Activated naive CD4-positive, alpha-beta T cell treated with anti-CD3 and anti-CD28 coated beads, Interleukin-2, amount 50 U/mL, for 72 hours (primary cell): ENCODE measurements at places on chromosomes 11 and 22.

DNA sequence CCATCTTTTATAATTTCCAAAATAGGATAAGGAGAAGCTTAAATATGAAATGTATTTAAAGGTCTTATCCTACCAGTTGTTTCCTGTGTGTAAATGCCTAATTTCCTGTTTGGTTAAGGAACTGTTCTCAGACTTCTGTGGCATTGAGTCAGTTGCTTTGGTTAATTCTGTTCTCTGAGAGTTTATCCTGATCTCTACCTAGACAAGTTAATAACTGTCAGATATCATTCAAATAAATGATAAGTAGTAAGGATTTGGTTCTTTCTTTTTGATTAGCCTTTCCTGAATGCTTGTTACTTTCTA is 39.5 kb downstream of the CTNND1 start:
- DNase-seq = no peak

- DNase-seq = no peak
These were observed 35.6 kb downstream of the MARK2 start for GRCh38 chr11:63874511-63874910.

- DNase-seq = no peak
These were observed 951.6 kb downstream of the DLG2 start for GRCh38 chr11:84675396-84676025.

DNA sequence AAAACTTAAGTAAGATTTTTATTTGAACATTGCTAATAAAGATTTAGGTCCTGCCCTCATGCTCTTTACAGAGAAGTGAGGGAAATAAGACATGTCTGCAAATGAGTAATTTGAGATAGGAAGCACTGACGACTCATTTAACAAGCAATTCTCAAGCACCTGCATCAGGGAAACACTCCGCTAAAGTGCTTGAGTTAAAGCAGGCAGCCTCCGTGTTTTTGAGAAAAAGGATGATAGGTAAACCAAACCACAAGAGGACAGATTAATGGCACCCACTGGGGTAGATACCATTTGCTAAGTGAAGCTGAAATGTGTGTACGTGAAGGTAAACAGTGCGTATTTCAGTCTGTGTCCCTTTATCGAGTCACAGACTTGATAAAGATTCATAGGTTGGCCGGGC is 184.6 kb upstream of the CARD18 start:
- no peak for DNase-seq

GRCh38 chr11:59154610-59155009 is 12.0 kb downstream of the FAM111A start:
- DNase-seq = no peak

DNA sequence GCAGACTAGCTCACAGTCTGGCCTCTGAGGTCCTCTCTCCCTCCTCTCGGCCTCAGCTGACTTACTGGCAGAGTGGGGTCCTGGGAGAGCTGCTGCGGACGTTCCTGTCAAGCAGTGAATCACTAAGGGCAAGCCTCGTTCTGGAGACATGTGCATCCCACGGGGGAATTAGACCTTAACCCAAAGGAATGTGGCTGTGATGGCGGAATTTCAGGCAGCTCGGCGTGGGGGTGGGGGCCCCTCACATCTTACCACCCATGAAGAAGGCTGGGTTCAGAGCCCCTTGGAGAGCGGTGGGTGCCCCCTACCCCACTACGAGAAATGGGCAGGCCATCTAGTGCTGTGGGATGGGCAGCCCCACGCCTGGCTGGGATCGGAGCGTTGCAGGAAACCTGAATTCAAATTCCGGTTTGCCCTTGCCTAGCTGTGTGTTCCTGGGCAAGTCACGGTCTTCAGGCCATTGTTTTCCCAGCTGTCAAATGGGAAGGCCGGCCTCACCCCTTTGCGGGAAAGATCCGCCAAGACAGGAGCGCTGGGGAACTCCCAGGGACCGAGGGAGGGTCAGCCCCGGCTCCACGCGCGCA is 554 bp downstream of the LRRC32 start:
- DNase-seq = no peak

DNA sequence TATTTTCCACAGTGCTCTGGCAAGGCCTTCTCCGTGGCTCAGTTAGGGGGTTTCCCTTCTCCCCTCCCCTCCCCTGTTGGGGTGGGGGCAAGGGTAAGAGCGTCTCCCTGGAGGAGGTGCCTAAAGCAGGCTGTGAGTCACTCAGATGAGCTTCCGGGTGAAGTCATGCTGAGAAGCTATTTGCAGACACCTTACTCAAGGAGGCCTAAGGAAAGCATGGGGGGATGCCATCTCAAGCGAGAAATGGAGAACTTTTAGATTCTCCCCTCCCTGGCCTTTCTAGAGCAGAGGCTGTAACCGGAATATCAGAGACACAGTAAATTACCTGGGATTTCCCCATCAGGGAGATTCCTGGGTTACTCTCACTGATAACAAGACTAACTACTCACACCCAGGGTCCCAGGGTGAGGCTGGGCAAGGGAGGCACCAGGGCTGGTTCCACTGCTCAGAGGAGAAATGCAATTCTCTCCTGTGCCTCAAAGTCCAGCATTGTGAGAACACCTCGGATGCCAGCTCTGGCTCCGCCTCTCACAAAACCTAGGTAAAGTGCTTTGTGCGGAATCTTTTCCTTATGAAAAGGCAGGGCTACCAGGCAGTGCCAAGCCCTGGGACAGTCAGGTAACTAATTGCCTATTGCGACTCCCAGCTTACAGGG is 123.6 kb downstream of the ABTB2 start:
- peak; percentile 69 for DNase-seq

GRCh38 chr11:20873054-20873453 is 203.7 kb downstream of the NELL1 start:
- no peak for DNase-seq

- DNase-seq = no peak
These were observed 20.8 kb downstream of the TOLLIP start for GRCh38 chr11:1288426-1289151.

- DNase-seq = no peak
These were observed 319.7 kb downstream of the DDX10 start for GRCh38 chr11:108984523-108984922.

GRCh38 chr11:126198648-126199047 is 12.8 kb downstream of the RPUSD4 start:
- no peak for DNase-seq

DNA sequence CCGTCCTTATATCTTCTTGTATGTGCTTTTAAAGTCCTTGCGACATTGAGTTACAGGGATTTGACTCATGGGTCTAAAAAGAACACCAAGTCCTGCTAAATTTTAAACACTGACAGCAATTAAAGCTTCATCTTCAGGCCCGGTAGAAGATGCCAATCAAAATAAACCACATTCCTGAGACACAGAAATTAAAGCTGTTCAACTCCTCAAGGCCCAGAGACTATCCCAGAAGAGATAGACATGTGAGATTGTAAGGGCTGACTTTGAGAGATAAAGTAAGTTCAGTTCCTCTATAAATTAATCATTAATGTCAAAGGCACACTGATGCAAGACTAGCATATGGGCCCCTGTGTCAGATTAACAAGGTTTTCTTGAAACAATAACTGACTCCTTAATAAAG is 49.8 kb downstream of the OSBPL5 start:
- DNase-seq = no peak

DNA sequence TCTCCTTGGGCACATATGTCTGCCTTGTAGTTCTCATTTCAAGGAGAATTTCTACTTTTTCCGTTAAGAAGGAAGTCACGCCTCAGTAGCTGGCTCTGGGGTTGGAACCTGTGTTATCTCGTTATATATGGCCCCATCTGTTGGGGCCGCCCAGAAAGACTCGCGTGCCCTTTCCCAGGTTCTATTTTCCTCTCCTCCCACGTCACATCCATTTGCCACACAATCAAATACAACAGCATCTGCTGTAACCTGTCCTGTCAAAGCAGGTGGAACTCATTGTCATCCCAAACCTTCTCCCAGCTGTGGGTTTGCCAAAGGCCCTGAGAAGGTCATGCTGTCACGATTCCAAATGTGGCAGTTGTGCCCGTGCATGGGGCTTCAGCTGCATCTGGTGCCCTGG is 213.1 kb upstream of the ZBED5 start:
- DNase-seq = no peak

DNA sequence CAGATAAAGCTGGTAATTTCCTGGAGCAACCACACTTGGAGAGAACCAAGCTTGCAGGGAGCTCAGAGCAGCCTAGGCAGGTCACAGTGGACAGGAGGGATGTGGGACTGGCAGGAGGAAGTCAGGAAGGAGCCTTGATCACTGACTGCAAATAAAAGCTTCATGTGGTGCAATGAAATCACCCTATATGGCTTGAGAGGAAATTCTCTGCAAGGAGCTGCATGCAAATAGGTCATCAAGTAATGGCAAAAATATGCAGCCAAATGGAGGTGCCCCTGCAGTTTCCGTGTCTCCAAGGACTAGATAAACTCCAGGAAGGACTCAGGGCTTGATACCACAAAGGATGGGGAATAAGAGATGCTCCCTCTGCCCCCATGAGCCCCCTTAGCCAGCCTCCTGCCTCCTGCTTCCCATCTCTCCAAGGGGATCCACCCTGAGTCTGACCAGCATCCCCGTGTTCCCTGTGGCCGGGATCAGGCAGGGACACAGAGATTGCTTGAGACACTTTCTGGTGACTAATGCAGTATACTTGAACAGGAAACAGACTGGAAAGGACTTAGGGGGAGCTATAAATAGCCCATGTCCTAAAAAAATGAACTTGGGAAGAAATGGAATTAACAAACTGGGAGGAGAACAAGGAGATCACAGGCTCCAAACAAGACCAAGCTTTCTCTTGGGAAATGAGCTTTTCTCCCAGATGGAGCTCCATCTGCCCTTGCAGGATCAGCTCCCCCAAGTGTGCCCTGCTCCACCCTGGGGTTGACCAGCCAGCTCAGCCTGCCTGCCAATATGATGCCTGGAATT is 23.9 kb upstream of the MICAL2 start:
- no peak for DNase-seq

DNA sequence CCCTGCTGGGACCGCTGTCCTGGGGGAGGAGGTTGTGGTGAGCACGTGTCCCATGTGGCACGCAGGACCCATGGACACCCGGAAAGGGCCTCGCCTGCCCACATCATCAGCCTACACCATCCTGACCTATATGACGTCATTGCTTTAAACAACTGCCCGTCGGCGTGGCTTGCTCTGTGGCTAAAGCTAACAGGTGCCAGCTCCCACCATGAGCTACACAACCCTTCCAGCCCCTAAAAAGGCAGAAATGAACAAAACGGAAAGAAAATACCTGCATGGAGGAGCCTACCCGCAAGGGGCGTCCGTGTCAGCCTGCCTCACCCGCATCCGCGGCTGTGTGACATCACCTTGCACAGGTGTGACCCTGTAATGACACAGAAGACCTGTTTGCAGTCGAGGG is 481.8 kb downstream of the BRD1 start:
- no peak for DNase-seq

DNA sequence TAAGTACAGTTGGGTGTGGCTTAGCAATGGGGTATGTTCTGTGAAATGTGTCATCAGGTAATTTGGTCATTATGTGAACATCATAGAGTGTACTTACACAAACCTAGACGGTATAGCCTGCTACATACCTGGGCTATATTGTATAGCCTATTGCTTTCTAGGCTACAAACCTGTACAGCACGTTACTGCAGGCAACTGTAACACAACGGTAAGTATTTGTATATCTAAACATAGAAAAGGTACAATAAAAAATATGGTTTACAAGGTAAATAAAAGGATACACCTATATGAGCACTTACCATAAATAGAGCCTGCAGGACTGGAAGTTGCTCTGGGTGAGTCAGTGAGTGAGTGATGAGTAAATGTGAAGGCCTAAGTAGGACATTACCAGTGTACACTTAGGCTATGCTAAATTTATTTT is 73.1 kb upstream of the GDPD4 start:
- DNase-seq = no peak

DNA sequence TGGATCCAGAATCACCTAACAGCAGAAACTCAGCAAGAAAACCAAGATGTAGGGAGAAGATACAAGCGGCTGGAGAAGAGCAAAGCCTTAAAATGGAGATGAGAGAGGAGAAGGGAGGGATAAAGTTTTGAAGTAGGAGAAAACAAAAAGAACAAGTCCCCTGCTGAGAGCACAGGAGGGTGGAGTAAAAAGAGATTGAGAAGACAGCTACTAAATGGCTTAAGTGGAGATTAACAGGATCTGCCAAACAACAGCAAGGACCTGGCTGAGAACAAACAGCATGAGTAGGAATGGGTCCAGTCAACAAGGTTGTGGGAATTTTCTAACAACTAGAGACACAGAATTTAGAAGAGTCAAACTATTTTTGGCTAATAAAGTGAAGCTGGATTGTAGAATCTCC is 18.1 kb downstream of the BTG4 start:
- DNase-seq = no peak

DNA sequence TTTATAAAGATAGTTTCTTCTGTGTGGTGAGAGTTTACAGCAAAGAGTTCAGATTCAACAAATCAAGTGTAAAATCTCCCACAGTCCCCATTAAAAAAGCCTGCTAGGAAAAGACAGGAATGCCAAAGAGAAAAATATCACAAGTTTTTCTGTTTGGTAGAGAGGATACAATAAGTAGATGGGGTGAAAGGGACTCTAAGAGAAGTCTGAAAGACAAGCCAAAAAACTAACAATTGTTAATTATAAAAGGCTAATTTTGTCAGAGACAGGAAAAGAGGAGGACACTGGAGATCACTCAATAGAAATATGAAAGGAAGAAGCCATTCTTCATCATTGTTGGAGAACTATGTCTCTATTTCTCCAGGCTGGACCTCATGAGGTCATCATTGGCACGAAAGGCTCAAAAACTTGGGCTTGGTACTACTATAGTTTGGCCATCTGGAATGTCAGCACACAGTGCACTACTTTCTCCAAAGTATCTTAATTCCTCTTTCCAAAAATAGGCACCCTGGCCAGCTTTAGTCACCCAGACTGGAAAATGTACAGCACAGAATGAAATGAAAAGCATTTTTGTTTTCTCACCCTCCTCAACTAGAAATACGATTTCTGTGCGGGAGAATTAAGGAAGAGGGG is 531 bp upstream of the SOX6 start:
- DNase-seq = no peak

DNA sequence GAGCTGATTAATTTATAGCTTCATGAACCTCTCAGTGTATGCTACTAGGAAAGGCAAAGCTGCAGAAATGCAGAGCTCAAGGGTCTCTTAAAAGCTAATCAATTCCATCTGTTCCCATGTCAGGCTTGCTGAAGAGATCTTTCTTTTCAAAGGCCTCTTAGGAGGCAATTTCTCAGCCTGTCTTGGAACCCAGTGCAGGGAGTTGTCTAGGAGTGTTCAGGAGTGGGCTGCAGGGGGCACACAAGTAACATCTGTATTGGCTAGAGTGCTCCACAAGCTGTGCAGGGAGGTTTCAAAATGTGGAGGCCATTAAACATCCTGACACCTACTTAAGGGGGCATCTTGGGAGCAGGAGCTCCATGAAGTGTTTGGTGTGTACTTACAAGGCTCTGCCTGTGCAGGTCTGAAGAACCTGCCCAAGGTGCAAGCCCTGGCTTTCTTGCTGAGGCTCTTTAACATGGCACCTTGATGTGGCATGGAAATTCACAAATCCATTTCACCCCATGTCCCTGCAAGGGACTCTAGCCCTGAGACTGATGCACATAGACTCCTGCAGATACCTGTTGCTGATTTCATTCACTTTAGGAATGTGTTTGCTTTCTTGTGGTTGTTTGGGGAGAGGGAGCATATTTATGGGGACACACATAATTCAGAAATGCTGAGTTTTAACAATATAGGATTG is 134.7 kb downstream of the ME3 start:
- no peak for DNase-seq

GRCh38 chr11:36371181-36371580 is 75.1 kb downstream of the PRR5L start:
- DNase-seq = no peak

GRCh38 chr11:2778630-2779498 is 79.1 kb upstream of the KCNQ1OT1 start:
- DNase-seq = peak; percentile 1

- DNase-seq = no peak
These were observed 20.0 kb downstream of the CPT1A start for GRCh38 chr11:68821670-68822069.
